ENCODE measurements at places on chromosomes 7 and 10.

DNA sequence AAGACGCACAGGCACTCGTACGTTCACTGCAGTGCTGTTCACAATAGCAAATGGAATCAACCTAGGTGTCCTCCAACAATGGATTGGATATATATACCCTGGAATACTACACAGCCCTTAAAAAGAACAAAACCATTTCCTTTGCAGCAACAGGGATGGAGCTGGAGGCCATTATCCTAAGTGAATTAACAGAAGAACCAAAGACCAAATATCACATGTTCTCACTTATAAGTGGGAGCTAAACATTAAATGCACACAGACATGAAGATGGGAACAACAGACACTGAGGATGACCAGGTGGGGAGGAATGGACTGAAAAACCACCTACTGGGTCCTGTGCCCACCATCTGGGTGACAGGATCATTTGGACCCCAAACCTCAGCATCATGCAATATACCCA, 52.0 kb upstream of the EBF3 start:
- DNase-seq: no peak

- DNase-seq: no peak
Observed at GRCh38 chr10:1538531-1539061, 198.7 kb downstream of the ADARB2 start.

DNA sequence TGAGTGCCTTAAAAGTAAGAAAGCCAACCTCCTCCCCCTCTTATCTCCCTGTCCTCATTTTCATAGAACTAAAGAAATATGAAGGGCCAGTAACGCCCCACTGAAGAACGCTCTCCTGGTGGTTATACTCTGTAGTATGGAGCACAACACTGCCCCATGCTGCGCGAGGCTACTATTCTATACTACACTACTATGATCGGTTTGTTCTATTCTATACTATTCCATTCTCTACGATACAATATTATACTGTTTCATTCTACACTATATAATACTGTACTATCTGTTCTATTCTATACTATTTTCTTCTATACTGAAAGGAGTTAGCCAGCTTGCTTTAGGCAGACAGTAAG, 34.8 kb downstream of the DIP2C start:
- no peak for DNase-seq

- DNase-seq: no peak
Observed at GRCh38 chr7:4799508-4800268, 24.3 kb downstream of the AP5Z1 start.

DNA sequence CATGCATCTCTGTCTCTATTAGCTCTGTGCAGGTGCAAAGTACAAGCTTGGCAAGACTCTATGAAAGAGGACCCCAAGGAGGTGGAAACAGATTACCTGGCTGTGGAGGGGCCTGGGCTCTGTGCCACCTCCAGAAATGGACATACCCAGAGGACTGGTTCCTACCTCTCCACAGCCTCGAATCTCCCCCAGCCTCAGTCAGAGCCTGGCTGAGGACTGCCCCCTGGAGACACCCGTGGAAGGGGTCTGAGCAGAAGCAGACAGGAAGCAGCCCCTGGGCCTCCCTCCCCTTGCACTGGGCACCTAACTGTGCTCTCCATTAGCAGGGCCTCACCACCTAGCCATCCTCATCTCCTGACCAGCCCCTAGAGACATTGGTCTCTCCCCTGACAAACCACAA, 92.0 kb downstream of the DLG5 start:
- no peak for DNase-seq

GRCh38 chr7:43749383-43749940, 9.0 kb upstream of the BLVRA start:
- DNase-seq: no peak

DNA sequence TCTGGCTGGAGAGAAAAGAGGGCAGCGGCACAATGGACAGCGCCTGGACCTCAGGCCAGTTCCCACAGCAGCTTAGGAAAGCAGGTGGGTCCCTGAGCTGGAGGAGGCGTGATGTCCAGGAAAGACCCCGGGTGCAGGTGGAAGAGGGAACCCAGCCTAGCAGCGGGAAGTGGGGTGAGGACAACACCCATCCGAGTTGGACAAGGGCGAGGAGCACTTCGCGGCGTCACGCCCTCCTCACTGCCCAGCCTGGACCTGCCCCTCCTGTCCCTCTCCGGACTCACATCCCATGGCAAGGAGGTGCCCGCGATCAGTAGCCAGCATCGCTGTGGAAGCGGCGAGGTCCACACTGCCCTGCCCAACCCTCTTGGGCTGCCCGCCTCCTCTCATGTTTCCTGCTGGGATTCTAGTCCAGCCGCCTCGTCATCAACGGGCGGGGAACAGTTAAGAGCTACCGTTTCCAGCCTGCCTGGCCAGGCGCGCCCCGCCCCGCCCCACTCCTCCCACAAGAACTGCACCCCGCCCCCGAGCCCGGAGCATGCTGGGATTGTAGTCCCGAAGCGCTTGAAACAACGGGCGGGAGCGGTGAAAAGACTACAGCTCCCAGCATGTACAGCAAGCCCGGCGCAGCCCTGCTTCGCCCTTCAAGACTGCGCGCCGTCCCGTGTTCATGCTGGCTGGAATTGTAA, 930.6 kb upstream of the ZNF722 start:
- DNase-seq: no peak

DNA sequence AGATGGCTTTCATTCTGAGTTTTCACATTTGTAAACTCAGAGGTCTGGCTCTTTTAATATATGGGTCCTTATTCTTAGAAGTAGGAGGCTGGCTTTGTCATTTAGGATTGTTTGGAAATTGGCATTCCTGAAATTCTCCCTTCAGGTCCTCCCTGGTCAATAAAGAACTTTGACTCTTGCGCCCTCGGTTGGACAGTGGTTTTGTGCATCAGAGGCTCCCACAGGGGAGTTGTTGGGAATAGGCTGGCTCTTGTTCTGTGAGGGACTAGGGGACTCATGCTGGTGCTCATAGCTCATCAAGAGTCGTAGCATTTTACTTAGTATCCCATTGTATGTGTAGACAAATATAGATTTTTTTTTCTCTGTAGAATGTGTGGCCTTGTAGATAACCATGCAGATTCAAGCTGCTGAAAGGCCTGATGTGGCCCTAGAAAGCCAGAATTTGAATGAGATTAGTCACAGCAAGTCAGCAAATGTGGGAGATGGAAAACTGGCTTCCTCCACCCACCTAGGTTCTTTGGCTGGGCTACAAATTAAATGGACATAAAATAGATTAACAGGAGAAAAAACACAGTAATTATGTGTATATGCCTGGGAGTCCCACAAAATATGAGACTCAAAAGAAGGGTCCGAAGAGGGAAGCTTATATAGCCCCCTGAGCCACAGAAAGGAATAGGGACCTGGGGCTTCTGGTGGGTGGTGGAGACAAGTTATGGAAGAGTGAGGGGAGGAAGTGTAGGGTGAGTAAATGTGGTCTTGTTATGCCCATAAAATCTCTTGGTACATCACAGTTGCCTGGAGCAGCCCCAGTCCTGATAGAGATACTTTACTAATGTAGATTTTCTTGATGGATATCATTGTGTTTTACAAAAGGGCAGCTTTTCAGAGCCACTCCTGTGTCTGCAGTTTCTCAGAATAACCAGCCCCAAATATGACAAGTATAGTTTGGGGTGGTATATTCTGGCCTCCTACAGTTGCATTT, 94.6 kb upstream of the BTBD16 start:
- DNase-seq: no peak

- DNase-seq: no peak
Observed at GRCh38 chr7:19091550-19092200, 25.8 kb downstream of the TWIST1 start.

DNA sequence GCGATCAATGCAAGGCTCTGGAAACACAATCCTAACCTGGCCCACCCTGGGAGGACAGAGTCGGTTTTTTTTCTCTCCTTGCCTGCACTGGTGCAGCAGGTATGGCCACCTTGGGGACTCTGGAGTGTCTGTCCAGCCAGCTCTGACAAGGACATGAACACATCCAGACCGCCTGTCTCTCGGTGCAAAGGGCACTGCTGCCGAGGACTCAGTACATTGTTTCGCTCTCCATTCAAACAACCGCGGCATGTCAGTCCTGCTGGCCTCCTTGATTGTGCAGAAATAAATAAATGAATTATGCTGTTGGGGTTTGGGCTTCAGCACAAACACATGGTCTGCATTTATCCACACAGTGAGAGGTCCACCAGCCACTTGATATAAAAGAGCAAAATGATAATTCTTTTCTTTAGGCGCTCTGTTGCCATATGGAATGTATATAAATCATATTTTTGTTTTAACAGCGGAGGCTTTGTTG, 565.2 kb downstream of the KCNMA1 start:
- no peak for DNase-seq

DNA sequence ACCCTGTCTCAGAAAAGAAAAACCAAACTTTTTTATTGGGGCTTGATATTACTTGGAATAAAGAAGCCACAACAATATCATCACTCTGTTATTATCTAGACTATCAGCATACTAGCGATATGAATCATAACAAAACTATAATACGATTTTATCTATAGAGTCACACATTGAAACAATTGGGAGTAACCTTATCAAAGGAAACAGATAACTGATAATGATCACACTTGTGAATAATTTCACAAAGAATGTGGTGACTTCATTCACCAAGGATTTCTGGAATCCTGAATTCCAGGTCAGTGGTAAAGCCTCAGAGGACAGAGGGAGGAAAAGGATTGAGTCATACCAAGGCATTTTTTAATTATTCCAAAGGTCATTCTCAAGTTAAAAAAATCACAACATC, 32.1 kb upstream of the NMT2 start:
- DNase-seq: no peak

- no peak for DNase-seq
Observed at GRCh38 chr10:52623761-52624160, 148.8 kb downstream of the MBL2 start.

- DNase-seq: no peak
Observed at GRCh38 chr10:19705250-19705649, 111.0 kb upstream of the PLXDC2 start.

DNA sequence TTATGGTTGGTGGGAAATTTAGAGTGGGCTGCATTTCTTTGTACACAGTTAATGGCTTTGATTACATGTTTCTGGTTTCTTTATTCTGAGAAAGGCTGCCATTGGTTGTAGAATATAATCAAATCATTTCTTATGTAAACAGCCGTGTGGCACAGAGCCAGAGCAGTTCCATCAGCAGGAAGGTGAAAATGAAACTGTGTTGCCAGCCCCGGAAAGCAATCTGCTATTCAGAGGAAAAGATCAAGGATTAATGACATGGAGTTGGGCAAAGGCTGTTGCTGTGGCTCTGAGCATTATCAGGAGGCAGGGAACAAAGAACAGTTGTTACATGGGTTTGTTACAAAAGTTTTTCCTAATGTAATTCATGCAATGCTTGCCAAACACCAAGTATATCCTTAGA, 74.2 kb upstream of the ZNF716 start:
- DNase-seq: no peak

- DNase-seq: no peak
Observed at GRCh38 chr10:78776756-78777155, 292.0 kb upstream of the ZMIZ1 start.

GRCh38 chr10:60444494-60445064, 54.9 kb upstream of the ANK3 start:
- DNase-seq: no peak

- DNase-seq: no peak
Observed at GRCh38 chr7:55244006-55244745, 121.0 kb upstream of the LANCL2 start.
